ENCODE measurements at places on chromosomes 2 and 18.

DNA sequence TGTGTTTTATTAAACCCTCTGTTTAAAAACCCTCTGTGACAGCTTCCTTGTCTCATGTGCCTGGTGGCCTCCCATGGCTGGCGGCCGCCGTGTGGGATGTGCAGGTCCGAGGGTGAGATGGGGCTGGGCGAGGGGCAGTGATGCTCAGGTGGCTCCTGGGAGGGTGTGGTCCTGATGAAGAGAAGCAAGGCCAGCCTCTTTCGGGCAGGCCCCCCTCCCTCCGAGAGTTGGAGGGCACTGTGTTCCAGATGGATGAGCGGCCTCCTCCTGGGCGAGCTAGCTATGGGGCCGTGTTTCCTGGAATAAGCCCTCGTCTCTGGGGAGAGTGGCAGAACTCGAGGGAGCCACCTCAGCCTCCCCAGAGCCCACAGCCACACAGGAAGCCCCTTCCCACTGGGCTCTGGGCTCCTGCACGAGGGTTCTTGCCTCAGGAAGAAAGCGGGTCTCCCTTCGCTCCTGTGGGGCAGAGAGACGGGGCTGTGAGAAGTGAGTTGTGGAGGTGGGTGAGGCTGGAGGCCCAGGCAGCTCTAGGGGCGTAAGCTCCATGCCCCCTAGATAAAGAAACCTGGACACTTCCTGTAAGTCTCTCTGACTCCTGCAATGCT, 72.1 kb downstream of the ASB1 start:
- DNase-seq = no peak

GRCh38 chr2:117789505-117789904, 25.0 kb upstream of the DDX18 start:
- DNase-seq = no peak

GRCh38 chr2:54839461-54840255, 116.2 kb downstream of the EML6 start:
- no peak for DNase-seq

GRCh38 chr2:159270744-159271379, 15.6 kb downstream of the WDSUB1 start:
- no peak for DNase-seq

- DNase-seq = no peak
Measured at GRCh38 chr2:206657087-206657486, 14.8 kb downstream of the FAM237A start.

GRCh38 chr18:59431131-59431530, 72.1 kb upstream of the LMAN1 start:
- DNase-seq = no peak

DNA sequence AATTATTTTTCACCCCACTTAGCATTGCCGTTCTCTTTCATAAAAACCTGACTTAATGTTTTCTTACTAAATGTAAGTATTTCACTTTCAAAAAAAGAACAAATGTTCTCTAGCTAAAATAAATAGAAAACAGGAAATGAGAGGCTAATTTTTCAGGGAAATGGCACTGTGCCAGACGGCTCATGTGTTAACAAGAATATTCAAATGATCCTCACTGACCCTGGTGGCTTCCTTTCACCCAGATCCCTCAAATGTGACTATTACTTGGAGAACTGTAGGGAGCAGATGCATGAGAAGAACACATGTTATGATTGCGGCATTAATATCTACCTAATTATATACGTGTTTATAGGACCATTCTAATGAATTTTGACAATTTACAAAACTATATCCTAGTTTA, 827.7 kb downstream of the SOCS6 start:
- DNase-seq = no peak

GRCh38 chr2:11144738-11145079, 10.6 kb upstream of the SLC66A3 start:
- no peak for DNase-seq

DNA sequence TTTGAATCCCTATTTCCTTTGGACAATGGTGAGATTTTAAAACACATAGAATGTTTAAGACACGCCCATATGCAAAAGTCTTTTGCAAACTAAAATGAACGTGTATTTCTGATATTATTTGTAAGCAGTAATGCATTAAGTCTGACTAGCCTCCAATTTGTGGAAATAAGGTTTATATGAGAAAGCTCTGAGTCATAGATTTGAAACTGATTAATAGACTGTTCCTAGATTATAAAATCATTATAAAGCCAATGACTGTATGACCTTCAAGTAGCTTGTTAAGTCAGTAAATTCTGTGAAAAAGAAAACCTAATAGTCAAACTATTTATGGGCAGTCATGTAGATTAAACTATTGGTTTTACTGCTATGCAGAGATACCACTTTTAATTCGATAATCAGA, 12.8 kb upstream of the EFEMP1 start:
- no peak for DNase-seq

DNA sequence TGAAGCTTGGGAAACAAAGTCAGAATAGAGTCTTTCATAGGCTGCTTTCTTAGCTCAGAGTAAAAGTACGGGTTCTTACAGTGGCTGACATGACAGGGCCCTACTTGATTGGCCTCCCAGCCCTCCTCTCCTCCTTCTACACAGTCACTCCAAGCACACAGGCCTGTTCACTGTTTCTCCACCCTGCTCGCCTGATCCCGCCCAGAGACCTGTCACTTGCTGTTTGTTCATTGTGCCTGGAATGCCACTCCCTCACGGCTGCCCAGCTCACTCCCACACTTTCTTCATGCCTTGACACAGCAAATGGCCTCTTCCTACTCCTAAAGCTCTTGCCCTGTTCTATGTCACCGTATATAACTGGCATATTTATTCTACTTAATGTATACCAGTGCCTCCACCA, 104.8 kb downstream of the MAP4K4 start:
- no peak for DNase-seq

DNA sequence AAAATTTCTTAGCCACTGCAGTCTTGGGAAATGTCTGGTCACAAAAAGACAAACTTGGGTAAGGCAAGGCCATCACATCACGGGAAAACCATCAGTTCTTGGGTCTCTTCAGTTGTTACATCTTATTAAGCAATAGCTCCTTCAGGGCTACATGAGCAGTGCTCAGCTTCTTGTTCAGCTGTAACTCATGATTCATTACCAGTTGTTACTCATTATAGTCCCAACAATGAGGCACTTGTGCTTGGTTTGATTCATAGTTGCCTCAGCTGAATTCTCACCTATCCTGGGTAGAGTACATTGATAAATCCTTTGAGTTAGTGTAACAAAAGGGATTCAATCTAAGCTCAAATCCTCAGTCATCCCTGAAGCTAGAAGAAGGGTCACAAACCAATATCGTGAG, 102.4 kb upstream of the DCC start:
- DNase-seq = no peak

DNA sequence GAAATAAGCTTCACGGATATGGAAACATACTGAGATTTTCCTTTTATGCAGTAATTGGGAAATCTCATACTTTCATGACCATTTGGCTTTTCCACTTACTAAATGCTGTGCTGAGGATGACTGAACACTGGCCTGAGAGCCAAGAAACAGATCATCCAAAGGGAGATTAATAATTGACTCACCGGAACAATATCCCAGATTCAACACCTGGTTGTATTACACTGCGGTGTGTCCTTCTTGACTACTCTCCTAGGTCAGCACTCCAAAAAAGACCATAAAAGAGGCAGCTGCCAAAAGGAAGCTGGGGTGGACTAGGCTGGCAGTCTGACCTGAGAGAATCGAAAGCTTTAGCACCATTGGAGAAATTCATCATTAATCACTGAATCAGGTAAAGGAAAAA, 469.1 kb downstream of the CBLN2 start:
- no peak for DNase-seq

DNA sequence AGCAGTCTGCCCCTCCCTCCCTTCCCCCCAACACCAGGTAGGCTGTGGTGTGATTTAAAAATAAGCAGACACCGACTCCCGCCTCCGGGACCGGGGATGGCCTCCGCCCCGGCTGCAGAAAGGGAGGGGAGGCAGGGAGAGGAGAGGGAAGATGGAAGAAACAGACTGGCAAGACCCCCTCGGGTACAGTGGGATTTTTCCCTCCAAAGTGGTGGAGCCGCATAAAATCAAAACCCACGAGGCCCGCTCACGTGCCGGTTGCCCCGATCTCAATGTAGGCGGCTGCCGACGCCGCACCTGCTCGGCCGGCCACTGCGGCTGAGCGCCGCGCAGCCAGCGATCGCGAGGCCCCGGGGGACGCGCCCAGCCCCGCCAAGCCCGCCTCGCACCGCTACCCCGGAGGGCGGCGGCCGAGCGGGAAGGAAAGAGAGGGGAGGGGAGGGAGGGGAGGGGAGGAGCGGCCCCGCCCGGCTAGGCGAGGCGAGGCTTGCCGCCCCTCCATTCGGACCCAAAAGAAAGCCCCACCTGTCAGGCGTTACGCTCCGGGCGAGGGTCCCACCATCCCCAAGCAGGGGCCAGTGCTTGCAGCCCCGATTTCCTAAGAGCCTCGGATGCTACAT, 811 bp downstream of the ADD2 start:
- peak; percentile 33 for DNase-seq

DNA sequence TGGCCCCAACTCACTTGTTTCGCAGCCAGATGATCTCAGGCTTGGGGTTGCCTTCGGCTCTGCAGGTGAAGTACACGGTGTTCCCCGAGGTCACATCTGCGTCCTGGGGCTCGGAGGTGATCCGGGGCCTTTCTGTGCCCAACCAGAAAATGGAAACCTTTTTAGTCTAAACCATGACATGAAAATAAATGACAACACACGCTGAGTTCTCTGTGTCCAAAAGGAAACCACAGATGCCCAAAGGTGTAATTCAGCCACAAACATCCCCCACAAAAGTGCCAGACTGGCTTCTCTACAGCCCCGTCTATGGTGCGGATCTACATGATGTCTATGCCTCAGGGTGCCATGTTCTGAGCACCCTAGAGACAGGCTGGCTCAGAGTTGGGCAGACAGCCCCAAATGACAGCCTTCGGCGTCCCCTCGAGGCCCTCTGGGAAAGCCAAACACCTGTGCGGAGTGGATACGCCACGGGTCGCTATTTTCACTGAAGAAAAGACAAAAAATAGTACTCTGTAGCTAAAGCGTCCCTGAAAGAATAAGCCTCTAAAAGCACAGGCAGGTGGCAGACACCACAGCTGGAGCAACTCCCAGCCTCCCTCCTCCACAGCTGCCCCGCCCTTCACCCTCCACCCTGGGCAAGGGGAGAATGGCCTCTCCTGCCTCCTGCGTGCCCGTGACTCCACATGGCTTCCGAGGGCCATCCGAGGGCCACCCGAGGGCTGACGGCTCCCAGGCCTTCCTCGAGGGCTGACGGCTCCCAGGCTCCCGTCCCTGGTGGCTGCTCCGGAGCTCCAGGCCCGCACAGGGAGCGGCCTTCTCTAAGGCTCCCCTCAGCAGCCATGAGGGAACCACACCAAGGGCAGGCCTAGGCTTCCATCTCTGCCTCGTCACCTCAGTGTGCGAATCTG, 67.1 kb downstream of the PXDN start:
- no peak for DNase-seq

DNA sequence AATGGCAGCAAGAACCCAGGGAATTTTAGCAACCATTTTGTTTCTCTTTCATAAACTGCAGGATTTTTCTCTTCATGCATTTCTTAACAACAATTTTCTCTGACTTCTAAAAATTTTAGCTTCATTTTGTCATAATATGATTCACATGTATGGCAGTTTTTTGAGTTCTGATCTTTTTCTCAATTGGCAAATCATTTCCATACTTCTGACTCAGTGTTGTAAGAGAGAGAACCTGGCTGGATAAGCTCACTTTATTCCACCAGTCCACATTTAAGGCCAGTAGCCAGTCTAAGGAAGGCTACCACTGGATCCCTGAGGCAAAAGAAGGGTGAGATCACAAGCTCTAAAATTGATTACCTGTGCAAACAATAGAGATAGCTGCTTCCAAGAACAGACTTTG, 42.8 kb upstream of the COL3A1 start:
- no peak for DNase-seq

- DNase-seq = no peak
Measured at GRCh38 chr18:59109375-59109774, 30.3 kb upstream of the SEC11C start.

- no peak for DNase-seq
Measured at GRCh38 chr2:217512259-217512658, 490.5 kb downstream of the TNS1 start.

DNA sequence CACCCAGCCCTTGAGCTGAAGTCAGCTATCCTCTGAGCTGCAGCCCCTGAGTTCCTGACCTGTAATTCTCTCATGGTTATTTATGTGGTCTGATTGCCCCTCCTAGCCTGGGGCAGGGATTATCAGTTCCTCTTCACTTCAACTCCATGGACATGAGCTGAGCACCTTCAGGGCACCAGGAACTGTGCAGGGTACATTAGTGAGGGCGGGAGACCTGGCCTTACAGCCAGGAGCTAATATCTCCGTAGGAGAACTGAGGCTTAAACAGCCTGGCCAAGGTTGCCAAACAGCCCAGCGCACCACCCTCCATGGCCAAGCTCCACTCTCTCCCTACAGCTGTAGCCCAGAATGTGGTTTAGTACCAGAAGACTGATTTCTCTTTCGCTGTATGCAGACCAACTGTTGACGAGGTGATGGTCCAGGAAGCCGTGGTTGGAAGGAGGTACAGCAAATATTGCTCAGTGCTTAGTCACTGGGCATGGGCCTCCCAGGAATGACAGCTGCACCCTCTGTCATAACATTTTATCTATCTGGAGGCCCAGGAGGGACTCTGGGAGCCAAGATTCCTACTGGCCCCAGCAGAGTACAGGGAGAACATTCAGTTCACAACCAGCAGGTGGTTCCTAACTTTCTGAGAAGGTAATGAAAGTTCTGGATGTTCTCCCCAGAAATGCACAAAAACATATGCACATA, 228.7 kb upstream of the SIX2 start:
- no peak for DNase-seq

GRCh38 chr2:237304763-237305514, 109.0 kb downstream of the COL6A3 start:
- no peak for DNase-seq

- DNase-seq = no peak
Measured at GRCh38 chr2:29650631-29651097, 270.7 kb downstream of the ALK start.

DNA sequence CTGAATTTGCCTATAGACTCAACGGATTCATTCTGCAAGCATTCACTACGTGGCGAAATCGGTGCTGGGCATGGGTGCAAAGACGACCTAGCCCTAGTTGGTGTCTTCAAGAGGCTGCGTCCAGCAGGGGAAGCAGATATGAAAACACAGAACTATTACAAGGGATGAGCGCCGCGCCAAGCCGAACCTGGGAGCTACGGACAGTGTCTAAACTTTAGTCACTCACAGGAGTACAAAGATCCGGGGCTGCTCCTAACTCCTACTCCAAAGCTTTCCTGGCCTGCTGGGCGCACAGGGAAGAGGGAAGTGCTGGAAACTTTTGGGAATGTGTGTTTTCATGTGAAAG, 732 bp upstream of the ANXA4 start:
- DNase-seq = peak; percentile 38

- no peak for DNase-seq
Measured at GRCh38 chr18:51248685-51249084, 51.2 kb upstream of the MEX3C start.

GRCh38 chr2:106130251-106130998, 63.7 kb downstream of the UXS1 start:
- no peak for DNase-seq
